ENCODE measurements at places on chromosomes 3 and 15. TPM values are rescaled to one million over a fixed set of nuclear protein-coding genes. Genes with fewer than 3 reads are reported as not detected.

The PIGZ gene
- polyA plus RNA-seq: 2.3 TPM

The ZNF609 gene
- polyA plus RNA-seq: 35.7 TPM

The CMTM8 gene
- polyA plus RNA-seq: 12.7 TPM

The C15orf62 gene
- 2.0 TPM for polyA plus RNA-seq

The BFSP2 gene
- 0.33 TPM for polyA plus RNA-seq

The LRRC31 gene
- polyA plus RNA-seq: 0.11 TPM

The HES1 gene
- polyA plus RNA-seq: 84.1 TPM

The FANCD2 gene
- polyA plus RNA-seq: 14.4 TPM

The CSPG4 gene
- 11.7 TPM for polyA plus RNA-seq

The SRGAP3 gene
- polyA plus RNA-seq: 16.6 TPM

The MOBP gene
- 0.14 TPM for polyA plus RNA-seq

The LCMT2 gene
- 12.6 TPM for polyA plus RNA-seq

The RASL12 gene
- 8.0 TPM for polyA plus RNA-seq

The CGGBP1 gene
- polyA plus RNA-seq: 163 TPM

GRCh38 chr15:49645941-49646340 is 25.1 kb downstream of the DTWD1 start:
- DNase-seq: peak; percentile 36

- no peak for DNase-seq
Measured at GRCh38 chr3:161576311-161576710, 79.7 kb downstream of the OTOL1 start.

DNA sequence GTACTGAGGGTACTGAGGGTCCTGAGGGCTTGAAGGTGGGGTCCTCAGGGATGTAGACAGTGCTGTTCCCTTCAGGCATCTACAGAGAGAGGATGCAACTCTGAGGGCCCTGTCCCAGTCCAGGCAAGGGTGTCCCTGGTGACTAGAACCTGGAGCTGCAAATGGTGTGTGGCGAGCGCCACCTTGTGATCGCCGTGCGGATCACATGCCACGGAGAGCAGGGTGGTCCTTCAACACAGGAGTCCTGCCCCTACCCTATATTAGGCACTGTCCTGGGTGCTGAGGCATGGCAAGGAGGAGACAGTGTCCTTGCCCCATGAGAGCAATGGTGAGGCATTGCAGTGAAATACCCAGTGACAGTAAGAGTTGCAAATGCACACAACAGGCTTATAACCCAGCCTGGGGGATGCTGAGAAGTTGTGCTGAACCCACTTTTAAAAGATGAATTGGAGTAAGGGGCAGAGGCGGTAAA is 23.6 kb downstream of the RHCG start:
- no peak for DNase-seq

DNA sequence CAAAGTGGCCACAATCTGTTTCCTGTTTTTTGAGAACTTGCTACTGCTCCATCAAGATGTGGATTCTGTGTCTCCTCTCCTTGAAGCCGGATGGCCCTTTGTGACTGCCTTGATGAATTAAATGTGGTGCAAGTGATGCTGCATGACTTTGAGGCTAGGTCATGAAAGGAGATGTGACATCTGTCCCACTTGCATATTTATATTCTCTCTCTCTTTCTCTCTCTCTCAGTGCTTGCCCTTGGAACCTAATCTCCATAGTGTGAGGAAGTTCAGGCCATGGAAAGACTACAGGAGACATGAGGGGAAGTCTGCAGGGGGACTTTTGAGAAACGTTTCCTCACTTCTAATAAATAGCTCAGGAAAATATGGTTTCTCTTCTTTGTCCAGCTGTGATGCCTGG is 50.0 kb upstream of the ADPGK start:
- no peak for DNase-seq

DNA sequence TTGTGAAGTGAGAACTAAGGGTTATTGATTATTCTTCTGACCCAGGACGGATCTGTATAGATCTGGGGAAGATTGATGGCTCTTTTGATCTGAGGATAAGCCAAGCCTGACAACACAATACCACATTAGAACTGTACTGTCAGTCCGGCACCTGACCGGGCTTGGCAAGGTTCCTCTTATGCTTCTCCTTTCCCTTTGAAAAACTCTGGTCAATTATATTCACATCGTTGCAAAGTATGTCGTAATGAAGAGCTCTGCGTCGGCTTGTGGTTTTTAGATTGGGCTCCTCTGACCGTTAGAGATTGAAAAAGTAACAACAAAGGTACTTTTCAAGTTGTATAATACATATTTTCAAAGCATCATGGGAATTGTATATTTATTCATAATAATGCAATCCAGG is 389.8 kb downstream of the NR2F2 start:
- no peak for DNase-seq

DNA sequence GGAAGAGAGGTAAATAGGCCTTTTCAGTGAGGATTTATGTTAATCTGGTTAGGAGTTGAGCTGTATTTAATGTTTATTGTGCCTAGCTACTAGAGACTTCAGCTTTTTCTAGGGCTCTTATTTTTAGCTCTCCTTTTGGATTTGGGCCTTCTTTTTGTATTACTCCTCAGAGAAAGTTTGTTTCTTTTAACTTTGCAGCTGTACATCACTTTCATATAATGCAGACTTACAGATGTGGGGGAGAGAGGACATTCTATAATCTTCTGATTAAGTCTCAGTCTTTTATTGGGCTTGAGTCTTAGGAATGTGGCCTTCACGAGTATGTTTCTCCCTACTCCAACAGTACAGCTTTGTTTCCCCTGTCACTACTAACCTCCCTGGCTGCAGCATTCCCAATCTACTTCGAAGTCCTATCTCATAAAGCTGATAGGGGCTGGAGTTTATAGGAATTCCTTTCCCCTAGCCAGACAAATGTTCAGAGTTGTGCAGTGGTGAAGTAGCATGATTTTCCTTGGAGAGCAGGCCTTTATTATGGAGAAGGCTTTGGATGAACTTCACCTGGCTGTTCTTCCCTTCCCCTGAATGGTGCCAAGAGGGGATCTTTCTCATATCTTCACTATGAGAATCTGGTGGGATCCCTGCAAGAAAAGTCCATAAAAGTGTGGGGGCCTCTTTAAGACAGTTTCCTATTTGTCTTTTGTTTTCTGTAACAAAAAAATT is 82.2 kb upstream of the CBLB start:
- DNase-seq: no peak

- DNase-seq: peak; percentile 80
Measured at GRCh38 chr3:156826144-156826895, at the start of gene LEKR1. Gene LEKR1, plus strand, starts transcription at chr3:156826353. Its CDS starts 2,977 bp downstream, at chr3:156829330.

DNA sequence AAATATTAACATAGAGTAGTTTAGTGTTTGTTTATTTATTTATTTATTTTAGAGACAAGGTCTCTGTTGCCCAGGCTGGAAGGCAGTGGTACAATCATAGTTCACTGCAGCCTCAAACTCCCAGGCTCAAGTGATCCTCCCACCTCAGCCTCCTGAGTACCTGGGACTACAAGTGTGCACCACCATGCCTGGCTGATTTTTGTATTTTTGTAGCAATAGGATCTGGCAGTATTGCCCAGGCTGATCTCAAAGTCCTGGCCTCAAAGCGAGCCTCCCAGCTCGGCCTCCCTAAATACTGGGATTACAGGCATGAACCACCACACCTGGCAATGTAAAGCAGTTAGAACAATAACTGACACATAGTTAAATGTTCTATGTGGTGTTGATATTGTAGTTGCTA is 4.4 kb upstream of the ZNF148 start:
- DNase-seq: no peak

DNA sequence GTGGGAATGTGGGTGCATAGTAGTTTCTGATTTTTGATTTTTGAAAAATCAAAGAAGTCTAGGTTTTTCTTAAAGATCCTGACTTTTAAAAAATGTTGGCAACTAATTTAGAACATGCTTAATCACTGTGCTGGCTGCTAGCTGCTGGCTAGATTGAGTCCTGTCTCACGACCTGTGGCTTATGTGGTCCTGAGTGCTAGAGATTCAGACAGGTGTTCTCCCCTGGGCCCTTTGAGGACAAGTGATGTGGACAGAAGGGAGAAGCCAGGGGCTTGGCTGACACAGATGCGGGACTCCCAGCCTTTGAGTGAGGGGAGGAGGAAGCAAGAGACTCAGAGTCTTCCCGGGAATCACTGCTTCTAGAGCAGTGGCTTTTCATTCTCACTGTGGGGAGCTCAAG is 47.5 kb downstream of the CORO2B start:
- DNase-seq: no peak

DNA sequence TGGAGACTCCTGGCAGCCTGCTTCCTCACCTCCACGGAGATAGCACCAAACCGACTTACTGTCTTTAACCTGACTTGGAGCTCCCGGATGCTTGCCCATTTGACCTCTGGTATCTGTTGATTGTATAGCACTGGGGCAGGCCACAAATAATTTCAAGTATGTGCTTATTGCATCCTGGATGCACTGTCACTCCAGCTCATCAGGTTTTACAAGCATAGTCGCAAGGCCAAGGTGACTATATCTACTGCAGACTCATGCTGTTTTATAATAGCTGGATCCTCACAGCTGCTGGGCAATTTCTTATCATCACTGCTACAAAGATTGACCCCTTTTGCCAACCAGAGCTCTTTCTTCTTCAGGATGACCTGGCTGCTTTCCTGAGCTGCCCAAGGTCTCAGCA is 45.6 kb downstream of the PEX5L start:
- no peak for DNase-seq

GRCh38 chr3:176647987-176648386 is 549.3 kb downstream of the TBL1XR1 start:
- no peak for DNase-seq

- no peak for DNase-seq
Measured at GRCh38 chr15:50049871-50050270, 69.2 kb downstream of the ATP8B4 start.

DNA sequence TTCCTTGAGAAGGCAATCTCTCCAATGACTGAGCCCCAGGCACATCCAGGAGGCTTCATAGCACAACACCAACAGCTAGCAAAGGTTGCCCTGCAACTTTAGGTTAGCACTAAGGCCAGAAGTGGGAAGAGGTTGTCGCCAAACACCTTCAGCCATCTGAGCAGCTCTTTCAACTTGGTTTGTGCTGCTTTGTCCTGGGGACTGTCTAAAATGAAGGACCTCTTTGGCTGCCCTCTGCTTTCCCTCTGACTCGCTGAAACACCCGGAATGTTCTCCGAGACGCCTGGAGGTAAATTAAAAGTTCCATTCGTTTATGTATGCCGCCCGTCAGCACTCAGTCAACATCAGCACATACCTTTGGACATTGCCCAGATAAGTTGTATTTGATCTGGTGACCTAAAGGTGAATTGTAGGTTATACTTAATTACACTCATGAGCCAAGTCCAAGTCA is 121.2 kb upstream of the NR2F2 start:
- DNase-seq: no peak

DNA sequence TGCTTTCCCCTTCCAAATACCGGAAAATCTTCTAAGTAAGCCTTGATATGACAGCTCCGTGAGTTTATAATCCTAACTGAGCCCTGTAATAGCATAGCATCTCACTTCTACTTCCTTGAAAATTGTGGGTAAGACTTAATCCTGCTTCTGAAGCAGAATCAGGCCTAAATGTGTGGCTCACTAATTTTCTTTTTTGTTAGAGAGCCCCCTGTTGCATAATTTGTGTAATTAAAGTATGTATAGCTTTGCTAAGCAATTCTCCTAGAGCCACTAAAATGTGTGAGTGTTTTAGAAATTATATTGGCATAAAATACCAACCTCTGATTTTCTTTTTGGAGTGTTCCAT is 304.4 kb downstream of the FGF12 start:
- DNase-seq: no peak

DNA sequence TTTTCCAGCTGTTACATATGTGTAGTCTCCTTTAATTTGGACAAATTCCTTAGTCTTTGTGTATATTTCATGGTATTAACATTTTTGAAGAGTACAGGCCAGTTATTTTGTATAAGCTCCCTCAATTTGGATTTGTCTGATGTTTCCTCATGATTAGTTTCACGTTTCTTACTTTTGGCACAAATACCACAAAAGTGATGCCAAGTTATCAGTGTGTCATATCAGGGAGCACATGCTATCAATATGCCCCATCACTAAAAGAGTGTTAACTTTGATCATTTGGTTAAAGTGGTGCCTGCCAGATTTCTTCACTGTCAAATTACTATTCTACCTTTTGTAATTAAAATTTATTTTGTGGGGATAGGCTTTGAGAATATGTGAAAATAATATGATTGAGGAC is 14.6 kb downstream of the PCNP start:
- no peak for DNase-seq

GRCh38 chr3:137264843-137265330 is 307.1 kb downstream of the IL20RB start:
- no peak for DNase-seq

DNA sequence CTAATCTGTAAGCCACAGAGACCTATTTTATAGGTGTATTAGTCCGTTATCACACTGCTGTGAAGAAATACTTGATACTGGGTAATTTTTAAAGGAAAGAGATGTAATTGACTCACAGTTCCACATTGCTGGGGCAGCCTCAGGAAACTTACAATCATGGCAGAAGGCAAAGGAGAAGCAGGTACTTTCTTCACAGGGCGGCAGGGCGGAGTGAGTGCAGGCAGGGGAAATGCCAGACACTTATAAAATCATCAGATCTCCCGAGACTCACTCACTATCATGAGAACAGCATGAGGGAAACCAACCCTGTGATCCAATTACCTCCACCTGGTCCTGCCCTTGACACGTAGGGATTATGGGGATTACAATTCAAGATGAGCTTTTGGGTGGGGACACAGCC is 108.7 kb downstream of the GALK2 start:
- DNase-seq: no peak

GRCh38 chr15:84111575-84111974 is 124.0 kb upstream of the GOLGA6L4 start:
- DNase-seq: no peak

DNA sequence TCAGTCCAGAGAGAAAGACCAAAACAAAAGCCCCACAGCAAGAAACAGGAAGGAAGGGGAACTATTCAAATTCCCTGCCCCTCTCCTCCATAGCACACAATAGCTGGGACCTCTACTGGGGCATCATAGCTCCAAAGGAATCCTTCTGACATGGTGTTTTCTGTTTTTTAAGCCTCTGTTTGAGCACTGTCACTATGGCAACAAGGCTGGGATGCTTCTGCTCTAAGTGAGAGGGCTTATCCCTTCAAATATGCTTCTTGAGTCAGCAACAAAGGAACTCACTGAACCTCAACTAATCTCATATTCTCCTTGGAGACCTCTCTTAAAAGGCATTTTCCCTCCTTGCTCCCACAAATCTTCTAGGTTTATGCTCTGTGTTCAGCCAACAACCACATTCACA is 40.5 kb downstream of the MYLK start:
- DNase-seq: no peak

GRCh38 chr3:176959867-176960266 is 237.4 kb downstream of the TBL1XR1 start:
- DNase-seq: no peak

- no peak for DNase-seq
Measured at GRCh38 chr3:131387796-131388489, 6.4 kb downstream of the NUDT16 start.

DNA sequence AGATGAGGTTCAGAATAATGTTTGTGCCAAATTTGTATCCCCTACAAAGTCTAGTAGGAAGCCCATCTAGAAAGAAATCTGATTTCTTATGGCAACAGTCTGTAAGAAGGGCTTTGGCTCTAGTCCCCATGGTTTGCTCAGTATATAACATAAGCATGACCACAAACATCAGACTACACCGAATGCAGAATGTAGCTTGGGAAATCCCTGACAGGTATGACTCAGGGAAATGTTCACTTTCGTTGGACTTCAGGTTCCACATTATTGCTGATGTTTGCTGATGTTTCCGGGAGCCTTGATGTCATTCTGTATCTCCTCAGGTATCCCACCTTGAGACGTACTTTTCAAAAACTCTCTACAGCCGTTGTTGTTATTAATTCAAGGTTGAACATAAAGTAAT is 304.4 kb upstream of the TGFBR2 start:
- no peak for DNase-seq
